AG10803 (cell line): ENCODE measurements at places on chromosomes 3 and 15.
A peak's percentile ranks its signal among the peaks of the same experiment; 100 is the strongest.

DNA sequence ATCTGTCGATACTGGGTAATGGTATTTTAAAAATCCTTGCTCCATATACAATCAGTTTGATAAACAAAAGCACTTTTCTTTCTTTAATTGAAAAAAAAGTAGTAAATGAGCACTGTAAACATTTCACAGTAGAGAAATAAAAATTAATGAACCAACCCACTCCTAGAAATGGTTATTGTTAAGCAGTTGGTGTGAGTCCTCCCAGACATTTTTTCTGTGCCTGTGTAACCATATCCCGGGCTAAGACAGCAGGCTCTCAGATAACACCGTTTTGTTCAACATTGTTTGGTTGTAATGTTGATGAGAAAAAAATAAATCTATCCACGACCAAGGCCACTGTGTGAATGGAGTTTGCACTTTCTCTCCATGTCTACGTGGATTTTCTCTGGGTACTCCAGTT, 42.6 kb downstream of the PXK start:
- DNase-seq: no peak

DNA sequence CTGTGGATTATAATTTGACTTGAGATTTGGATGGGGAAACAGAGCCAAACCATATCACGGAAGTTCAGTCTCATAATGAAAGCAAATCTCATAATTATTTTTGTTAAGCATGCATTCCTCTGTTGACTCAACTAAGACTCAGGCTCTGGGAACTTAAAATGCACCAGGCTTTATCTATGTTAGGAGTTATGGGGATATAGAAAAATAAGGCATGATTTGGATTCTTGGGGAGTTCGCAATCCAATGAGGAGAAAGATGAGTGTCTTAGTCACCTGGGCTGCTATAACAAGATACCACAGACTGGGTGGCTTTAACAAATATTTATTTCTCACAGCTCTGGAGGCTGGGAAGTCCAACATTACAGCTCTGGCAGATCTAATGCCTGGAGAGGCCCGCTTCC, 89.4 kb upstream of the TJP1 start:
- DNase-seq: no peak

- DNase-seq: no peak
These were observed 48.4 kb downstream of the EOMES start for GRCh38 chr3:27673701-27674100.

DNA sequence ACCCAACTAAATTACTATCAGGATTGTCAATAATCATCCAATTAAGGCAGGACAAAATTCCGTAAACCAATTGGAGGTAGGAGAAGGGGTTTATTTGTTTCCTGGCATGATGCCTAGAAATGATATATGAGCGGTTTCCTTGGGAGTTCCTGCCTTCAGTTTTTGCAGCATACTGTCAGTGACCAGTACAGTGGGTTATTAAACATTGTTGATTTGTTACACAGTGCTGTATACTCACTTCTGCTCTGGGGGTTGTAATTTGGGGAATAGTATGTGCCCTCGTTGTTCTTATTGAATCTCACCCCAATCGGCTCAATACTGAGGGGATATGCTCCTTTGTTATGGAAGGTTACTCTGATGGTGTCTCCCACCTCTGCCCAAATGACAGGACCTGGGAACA, 22.2 kb downstream of the CP start:
- DNase-seq: no peak

- peak; percentile 79 for DNase-seq
These were observed 66.0 kb upstream of the CMSS1 start for GRCh38 chr3:99751649-99752048.

GRCh38 chr15:38555686-38556334, 8.8 kb downstream of the RASGRP1 start:
- peak; percentile 90 for DNase-seq
